Fibroblast of upper back skin (primary cell): ENCODE measurements at places on chromosomes 6 and 20.
A peak's percentile ranks its signal among the peaks of the same experiment; 100 is the strongest.

GRCh38 chr20:59412875-59413284, 112.5 kb downstream of the EDN3 start:
- DNase-seq = no peak

GRCh38 chr20:33893314-33893713, 82.2 kb downstream of the CHMP4B start:
- DNase-seq = peak; percentile 58

GRCh38 chr20:20009784-20010253, 7.3 kb upstream of the NAA20 start:
- DNase-seq = no peak

DNA sequence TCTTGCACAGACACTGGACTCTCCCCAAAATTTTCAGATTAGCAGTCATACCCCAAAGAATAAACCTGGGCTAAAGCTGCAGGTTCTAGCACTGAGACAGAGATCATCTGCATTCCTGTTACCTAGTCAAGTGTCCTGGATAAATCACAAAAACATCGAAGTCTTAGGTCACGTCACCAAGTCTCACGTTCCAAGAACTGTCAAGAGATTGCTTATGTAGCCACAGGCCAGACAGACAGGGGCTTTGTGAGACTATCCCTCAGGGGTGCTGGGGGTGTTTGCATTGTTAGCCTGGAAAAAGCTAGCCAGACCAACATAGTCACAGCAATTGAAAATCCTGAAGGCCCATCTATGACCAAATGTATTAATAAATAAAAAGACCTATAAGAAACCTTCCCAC, 243.1 kb upstream of the PREP start:
- DNase-seq = no peak

- DNase-seq = no peak
Measured at GRCh38 chr20:58571356-58571692, 56.1 kb upstream of the APCDD1L start.

DNA sequence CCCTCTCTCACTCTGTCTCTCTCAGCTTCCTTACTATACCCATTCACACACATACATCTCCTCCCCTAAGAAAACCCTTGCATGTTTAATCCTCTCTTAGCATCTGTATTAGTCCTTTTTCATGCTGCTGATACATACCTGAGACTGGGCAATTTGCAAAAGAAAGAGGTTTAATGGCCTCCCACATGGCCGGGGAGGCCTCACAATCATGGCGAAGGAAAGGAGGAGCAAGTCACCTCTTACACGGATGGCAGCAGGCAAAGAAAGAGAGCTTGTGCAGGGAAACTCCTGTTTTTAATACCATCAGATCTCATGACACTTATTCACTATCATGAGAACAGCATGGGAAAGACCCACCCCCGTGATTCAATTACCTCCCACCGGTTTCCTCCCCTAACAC, 398.5 kb upstream of the SASH1 start:
- no peak for DNase-seq

DNA sequence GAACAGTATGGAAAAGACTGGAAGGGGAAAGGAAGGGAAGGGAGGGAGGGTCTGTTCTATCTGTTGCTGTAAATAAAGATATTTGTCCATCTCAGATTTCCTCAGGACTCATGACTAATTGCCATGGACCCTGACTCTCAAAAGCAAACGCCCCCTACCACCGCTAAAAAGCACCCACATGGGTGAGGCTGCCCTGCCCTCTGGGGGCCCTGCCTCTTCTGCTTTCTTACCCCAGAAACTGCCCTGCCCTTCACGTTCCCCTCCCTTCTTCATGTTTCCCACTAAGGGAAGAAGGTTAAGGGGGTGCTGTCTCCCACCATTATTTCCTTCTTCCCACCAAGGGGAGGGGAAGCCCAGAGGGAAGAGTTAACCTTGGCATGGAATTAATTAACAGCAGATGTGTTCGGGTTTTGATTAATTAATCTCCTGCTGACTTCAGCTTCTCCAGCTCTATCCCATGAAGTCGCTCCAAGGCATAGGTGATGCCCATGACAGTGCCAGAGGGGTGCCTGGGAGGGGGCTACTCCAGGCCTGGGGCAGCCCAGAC, 16.0 kb downstream of the MDFI start:
- peak; percentile 35 for DNase-seq

GRCh38 chr6:146100776-146101175, 71.9 kb downstream of the GRM1 start:
- no peak for DNase-seq

- DNase-seq = no peak
Measured at GRCh38 chr6:137006056-137006455, 38.7 kb downstream of the IL20RA start.

GRCh38 chr6:54244430-54244829, 63.8 kb upstream of the TINAG start:
- DNase-seq = peak; percentile 32

DNA sequence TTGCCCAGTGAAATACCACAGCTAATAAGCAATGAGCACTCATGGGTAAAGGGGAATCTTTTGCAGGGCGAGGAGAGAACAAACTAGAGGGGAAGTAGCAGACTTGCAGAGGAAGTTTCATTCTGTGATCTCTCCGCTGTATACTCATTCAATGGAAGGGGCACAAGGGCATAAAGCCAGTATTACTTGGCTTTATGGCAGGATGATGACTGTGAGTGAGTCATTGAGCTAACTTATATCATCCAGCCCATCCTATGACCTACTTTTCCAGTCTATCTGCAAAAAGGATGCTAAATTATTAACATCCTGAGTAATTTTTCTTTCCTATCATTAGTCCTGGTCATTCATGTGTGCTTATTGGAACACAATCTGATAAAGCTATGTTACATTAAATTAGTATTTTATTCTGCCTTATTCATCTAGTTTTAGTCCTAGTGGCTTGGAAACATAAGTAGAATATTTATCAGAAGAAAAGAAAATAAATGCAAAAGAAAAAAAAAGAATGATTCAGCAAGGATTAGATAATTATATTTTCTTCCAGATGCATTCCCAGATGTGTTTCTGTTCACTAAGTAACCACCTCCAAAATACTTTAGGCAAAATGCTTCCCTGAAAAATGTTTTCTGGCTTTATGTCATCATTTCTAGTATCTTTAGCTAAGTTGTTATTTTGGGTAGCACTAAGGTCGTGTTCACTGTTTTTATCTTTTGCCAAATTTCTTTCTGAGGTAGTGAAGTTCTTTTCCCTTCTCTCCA, 471.7 kb downstream of the CDKAL1 start:
- DNase-seq = peak; percentile 89

DNA sequence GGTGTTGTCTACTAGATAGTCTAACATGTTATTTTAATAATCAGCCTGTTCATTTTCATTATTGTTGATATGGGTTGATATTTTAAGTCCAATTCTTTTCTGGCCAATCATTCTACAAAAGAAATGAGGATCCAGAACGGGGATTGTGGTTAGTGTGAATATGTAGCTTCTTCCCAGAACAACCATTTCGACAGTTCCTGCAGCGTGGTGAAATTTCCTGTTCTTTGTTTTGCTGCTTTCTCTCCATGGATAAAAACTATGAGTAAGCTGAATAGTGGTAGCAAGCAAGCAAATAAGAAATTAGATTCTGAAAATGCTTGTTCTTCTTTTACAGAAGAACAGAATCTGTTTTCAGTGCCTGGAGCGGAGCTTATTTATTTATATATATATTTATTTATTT, 65.5 kb upstream of the F13A1 start:
- no peak for DNase-seq

DNA sequence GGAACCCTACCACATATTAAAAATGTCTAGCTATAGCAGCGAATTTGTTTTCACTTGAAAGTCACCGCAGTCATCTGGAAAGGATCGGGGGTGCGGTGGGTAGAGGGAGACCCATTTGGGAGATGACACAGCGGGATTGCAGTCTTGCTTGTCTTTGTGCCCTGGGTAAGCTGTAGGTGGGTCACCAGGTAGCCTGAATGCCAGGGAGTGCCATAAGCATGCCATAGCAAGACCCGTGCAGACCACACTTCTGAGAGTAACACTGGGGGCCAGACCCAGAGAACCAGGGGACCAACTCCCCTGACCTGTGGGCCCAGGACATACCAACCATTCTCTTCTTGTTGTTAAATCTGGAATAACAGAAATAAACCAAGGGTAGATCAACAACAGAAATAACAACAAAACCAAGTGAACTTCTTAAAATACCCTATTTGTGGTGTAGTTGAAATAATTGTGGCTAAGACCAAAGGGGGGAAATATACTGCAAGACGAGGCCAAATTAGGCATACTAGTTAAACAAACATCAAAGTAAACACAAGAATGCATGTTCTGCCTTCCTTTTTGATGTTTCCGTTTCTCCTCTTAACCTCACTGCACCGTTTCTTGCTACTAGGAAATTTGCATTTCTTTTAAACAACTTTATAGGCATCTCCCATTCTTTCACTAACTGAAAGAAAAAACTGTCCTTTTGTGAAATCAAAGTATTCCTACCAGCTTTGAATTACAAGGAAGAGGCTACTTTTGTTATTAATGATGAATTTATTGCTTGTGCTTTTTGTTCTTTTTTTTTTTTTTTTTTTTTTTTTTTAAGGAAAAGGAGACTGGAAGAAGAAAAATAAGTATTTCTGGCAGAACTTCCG, 128.2 kb downstream of the SASH1 start:
- no peak for DNase-seq

DNA sequence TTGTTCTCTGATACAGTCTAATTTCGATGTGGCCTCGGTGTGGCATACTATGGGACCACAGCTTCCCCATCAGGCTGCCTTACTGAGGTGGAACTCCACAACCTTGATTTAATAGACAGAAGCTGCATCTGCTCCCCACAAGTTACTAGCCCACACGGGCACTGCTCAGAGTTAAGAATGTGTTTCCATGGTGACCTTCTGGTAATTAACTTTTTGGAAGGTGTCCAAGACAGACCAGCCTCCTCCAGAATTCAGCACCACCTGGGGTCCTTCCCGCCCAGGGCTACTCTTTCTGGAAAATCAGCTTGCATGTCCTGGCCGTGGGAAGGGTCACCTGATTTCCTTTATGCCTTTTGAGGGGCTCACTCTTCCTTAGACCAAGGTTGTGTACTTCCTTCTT, 48.7 kb upstream of the CDH4 start:
- no peak for DNase-seq

GRCh38 chr6:140987364-140988155, 1145.2 kb upstream of the GJE1 start:
- DNase-seq = no peak

- peak; percentile 90 for DNase-seq
Measured at GRCh38 chr6:135497412-135498184, at the start of gene AHI1. TSS of gene AHI1 (minus strand) at chr6:135497740. CDS start at chr6:135492237, 5,503 bp downstream.

GRCh38 chr20:8361006-8361652, 229.1 kb downstream of the PLCB1 start:
- peak; percentile 46 for DNase-seq

- DNase-seq = peak; percentile 98
Measured at GRCh38 chr6:141483598-141484061, 649.1 kb upstream of the GJE1 start.

- peak; percentile 83 for DNase-seq
Measured at GRCh38 chr6:2426561-2427340, 181.3 kb upstream of the GMDS start.

- no peak for DNase-seq
Measured at GRCh38 chr6:15242937-15243614, 2.8 kb upstream of the JARID2 start.

- no peak for DNase-seq
Measured at GRCh38 chr6:20173833-20174792, 38.2 kb downstream of the MBOAT1 start.

DNA sequence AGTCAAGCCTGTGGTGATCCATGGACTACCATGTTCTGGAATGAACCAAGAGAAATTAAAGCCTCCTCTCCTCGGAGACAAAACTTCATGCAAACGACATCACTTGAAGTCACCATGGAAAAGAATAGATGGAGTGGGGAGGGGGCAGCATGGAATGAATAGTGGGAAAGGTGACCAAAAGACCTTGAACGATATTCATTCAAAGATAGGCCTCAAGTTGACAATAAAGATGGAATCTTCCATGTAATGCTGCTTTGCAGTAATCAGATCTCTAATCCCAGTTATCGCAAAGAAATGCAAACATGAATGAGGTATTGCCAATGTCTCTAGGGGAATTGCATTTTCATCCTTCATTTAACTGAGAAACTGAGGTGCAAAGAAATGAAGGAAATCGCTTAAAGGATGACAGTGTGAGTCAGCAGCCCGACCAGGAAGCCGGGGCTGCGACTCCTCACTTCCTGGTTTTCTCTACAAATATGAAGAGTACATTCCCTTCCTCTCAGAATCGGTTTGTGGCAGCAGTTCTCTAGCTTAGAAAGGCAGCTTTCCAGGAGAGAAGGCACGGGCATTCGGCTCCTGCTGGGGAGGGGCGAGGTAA, 65.6 kb upstream of the RREB1 start:
- DNase-seq = peak; percentile 27

- no peak for DNase-seq
Measured at GRCh38 chr6:24323632-24324337, 34.1 kb downstream of the DCDC2 start.

DNA sequence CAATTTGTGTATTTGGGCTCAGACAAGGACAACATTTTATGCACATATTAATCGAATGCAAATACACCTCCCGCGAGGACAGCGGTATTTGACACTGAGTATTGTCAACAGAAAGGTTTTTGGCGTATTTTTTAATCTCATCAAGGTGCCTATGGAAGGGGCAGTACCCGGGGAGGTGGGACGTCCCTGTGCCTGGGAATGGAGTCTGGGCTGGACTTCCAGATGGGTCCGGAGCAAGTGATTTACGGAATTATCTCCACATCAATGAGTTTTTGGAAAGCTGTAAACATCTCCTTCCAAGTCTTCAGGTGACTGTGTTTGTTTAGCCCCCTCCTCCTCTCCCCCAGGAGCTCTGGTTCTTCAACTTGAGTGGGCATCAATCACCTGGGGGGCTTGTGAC, 39.8 kb downstream of the PRR18 start:
- DNase-seq = no peak

DNA sequence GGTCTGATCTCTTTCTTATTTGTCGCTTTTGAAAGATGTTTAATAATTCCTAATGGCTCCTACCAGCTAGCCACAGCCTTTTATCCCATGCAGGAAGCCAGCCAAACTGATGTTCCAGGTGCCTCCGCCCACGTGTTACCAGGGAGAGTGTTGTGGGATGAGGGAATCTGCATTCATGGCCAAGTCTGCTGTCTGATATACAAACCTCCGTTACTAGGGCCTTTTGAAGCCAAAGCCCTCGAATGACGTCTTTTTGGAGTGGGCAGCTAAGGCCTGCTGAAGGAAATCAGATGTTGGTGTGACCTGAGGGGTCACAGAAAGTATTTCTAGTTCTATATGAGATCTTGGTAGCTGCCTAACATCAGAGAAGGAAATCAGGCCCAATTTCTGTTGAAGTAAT, 21.3 kb downstream of the STK35 start:
- DNase-seq = no peak

- DNase-seq = no peak
Measured at GRCh38 chr20:62977613-62978560, 25.4 kb downstream of the SLC17A9 start.

- DNase-seq = no peak
Measured at GRCh38 chr6:22350109-22350508, 53.3 kb upstream of the PRL start.
